ENCODE measurements at places on chromosomes 4 and X.

DNA sequence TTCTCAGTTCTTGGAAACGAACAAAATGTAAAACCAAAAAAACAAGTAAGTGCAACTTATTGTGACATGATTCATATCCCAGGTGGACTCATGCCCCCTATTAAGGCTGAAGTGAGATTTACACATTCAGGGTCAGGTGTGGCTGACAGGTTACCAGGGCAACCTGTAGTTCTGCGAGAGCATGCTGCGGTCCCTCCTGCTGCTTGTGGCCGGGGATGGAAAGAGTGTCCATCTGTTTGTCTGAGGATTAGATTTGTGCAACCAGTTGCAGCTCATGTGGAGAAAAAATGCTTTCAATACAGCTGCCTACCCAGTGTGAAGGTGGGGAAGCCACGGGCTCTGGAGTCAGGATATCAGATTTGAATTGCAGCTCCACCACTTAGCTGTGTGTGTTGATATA lies 78.8 kb downstream of the FAM184B start:
- no peak for DNase-seq

DNA sequence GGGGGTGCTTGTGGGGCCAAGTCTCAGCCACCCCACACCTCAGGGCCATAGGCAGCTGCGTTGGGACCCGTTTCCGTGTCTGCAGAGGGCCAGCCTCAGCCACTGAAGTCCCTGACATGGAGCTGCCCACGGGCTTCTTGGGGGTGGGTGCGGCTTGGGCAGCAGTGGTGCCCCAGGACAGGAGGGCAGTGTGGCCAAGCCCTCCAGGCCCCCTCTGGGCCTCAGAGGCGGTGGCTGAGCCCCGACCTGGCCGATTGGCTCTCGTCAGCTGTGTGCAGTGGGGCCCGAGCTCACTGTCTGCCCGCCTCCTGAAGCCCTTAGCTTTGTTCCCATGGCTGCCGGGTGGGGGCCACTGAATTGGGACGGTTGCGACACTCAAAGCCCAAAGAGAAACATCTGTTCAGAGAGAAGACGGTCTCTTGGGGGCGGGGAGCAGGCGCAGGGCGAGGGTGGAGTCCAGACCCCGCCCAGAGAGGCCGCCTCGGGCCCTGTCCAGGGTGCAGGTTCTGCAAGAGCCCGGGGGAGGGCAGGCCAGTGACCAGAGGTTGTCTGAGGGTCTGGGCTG lies 9.1 kb downstream of the FGFR3 start:
- DNase-seq = no peak

GRCh38 chr4:13893211-13893610 lies 265.7 kb upstream of the BOD1L1 start:
- DNase-seq = no peak

DNA sequence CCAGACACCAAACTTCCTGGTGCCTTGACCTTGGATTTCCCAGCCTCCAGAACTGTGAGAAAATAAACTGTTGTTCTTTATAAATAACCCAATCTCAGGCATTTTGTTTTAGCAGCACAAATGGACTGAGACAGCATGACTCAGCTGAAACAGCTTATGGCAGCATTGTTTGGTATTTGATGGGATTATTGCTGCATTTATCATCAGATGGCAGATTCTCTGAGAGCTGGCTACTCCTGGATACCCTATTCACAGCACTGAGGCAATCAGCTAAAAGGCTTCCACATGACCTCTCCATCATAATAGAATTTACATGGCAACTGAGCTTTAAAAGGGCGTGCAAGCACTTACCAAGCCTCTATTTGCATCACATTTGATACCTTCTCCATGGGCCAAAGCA lies 623.1 kb upstream of the CPEB2 start:
- no peak for DNase-seq

- DNase-seq = no peak
Measured at GRCh38 chr4:78439328-78439727, 112.2 kb upstream of the ANXA3 start.

GRCh38 chrX:2933125-2933900 lies 4.2 kb upstream of the ARSD start:
- no peak for DNase-seq

DNA sequence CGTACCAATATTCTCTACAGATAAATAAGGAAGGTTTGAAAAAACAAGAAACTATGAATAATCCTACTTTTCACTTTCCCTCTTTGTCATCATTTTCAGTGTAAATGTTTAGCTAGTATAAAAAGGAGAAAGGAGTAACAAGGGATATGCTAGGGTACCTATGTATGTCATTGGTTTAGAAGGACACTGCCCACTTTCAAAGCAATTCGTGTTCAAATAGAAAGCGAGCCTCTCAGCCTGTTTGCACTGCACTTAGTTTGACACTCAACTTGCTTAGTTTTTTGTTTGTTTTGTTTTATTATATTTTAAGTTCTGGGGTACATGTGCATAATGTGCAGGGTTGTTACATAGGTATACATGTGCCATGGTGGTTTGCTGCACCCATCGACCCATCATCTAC lies 21.6 kb upstream of the RXFP1 start:
- no peak for DNase-seq

DNA sequence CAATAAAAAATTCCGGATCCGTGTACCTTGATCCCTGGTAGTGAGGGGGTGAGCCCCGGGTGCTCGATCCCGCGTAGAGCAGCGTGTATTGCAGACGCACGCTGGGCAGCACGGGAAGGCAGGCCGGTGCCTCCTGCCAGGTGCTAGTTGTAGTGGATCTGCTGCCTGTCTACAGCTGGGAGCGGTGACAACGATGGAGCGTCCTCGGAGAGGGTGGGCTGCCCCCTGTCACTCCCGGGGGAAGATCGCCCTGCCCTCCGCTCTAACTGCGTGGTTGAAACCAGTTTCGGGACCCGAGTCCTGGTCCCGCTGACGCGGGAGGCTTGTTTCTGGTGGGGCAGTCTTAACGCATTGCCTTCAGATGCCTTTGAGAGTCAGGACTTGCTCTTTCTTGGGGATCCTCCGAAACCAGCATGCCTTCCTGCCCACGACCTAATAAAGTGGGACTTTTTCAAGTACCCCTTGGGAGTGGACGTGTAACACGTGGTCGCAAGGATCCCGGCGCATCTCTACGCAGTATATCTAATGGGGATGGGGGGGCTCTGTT lies 2.7 kb upstream of the NKX6-1 start:
- DNase-seq = no peak

DNA sequence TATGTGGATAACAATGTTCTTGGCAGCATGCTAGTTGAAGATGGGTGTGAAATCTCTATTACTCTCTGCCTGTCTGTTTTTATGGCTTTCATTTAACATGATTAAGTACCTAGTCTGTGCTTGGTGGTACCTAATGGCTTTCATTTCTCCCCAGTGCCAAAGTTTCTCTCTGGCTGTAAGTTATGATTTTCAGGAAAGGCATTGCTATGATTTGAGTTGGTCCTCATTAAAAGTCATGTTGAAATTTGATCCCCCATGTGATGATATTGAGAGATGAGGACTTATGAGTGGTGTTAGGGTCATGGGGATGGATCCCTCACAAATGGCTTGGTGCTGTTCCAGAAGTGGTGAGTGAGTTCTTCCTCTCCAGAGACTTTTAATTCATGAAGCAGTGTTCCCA lies 162.4 kb upstream of the IL15 start:
- DNase-seq = no peak
